GM23248 (cell line): ENCODE measurements at places on chromosomes 13 and 19. TPM values are rescaled to one million over a fixed set of nuclear protein-coding genes. Genes with fewer than 3 reads are reported as not detected.

The UCHL3 gene
- polyA plus RNA-seq, result 116 and 118 TPM in 2 replicates

The CBY2 gene
- polyA plus RNA-seq, result not detected in 2 replicates

The PCDH8 gene
- polyA plus RNA-seq, result not detected in 2 replicates

The ZNF829 gene
- 2.2 and 2.4 TPM in 2 replicates for polyA plus RNA-seq

The SYCN gene
- not detected in 2 replicates for polyA plus RNA-seq

The ZNF610 gene
- polyA plus RNA-seq, result 3.9 and 6.0 TPM in 2 replicates

The SLC15A1 gene
- polyA plus RNA-seq, result not detected in 2 replicates

The PDX1 gene
- not detected in 2 replicates for polyA plus RNA-seq

The STARD13 gene
- 13.2 and 13.8 TPM in 2 replicates for polyA plus RNA-seq

The ATXN8OS gene
- not detected in 2 replicates for polyA plus RNA-seq

The SCN1B gene
- polyA plus RNA-seq, result 1.5 and 1.8 TPM in 2 replicates

The LAIR1 gene
- not detected in 2 replicates for polyA plus RNA-seq

The MAST1 gene
- polyA plus RNA-seq, result 0.24 TPM in 1 of 2 replicates, not detected in the other

The CCNA1 gene
- not detected in 2 replicates for polyA plus RNA-seq

The CYP2A6 gene
- polyA plus RNA-seq, result not detected in 2 replicates

The ATP4B gene
- not detected in 2 replicates for polyA plus RNA-seq
